CD8-positive, alpha-beta T cell (primary cell): ENCODE measurements at places on chromosomes 6 and 20.

DNA sequence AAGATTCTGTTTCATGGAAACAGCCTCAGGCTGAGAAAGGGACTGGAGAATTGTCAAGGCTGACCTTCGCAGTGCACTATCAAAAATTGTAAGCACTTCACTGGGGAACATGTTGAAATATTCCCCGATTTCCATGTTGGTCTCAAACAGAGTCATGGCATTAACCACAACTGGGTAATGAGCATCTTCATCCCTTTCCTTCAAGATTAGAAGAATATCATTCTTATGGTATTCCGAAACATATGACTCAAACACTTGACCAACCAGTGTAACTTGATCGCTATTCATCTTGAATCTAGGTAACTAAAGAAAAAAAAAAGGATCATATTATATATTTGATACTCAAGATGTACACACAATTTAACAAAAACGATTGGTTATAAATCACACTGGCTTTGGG lies 3.5 kb downstream of the MCM9 start:
- DNase-seq, result no peak

DNA sequence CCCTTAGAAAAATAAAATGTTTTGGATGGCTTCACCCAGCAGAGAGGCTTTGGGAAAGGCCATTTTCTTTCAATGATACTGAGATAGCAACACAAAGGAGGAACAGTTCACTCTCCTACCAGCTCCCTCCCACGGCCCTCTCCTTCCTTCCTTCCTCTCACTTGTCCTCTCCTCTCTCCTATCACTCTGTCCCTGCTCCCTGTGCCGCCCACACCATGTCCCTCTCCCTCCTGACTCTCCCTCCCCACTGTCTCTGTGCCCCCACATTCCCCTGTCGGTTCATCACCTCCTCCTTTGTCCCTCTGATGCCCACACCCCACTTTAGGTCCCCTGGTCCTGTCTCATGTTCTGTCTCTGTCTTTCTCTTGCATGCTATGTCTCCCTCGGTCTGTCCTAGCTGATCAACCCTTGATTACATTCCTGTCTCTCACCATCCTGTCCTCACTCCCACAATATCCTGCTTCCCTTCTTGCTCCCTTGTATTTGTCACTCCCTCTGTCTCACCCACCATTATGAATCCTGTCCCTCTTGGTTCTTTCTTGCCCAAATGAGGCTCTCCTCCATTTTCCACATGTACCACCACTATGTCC lies 30.1 kb downstream of the ELMO2 start:
- DNase-seq, result no peak

- DNase-seq, result no peak
These were observed 8.4 kb upstream of the NUP153 start for GRCh38 chr6:17714879-17715851.

DNA sequence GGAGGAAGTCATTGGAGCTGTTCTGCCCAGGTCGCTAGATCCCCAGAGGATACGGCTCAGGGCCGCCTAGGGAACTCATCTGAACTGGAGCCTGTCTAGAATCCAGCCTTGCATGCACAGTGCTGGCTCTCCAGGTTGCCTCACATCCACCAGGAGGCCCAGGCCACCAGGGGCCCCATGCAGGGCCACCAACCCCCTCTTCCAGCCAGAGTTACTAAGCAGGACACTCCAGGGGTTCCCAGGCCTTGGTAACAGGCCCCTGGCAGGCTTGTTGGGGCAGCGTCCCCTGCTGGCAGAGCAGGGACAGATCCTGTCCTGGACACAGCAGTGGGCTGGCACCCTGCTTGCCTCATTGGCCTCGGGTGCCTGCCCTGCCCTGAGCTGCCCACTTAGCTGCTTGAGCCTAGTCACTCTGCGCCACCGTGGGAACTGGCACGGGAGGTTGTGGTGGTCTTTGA lies 35.3 kb downstream of the EFCAB8 start:
- peak; percentile 10 for DNase-seq

GRCh38 chr6:21769405-21769861 lies 175.9 kb downstream of the SOX4 start:
- no peak for DNase-seq

DNA sequence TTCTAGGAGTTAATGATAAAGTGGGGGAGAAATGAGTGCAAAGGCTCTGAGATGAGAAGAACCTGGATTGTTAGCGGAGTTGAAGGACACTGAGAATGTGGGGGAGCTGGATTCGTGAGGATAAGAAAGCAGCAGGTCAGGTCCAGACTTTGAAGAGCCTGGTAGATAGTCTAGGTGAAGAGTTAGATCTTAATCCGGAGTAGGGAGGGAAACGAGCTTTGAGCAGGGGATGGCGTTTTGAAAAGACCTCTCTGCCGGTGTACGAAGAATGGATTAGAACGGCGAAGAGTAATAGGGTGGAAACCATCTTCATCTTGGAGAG lies 487 bp upstream of the PHF20 start:
- DNase-seq, result no peak

GRCh38 chr6:27866357-27867050 lies 45.7 kb downstream of the OR2B2 start:
- DNase-seq, result peak; percentile 43

GRCh38 chr20:33901132-33901523 lies 90.0 kb downstream of the CHMP4B start:
- no peak for DNase-seq

GRCh38 chr6:129980821-129981220 lies 37.6 kb upstream of the L3MBTL3 start:
- DNase-seq, result no peak

- DNase-seq, result no peak
These were observed 75.0 kb upstream of the SULF2 start for GRCh38 chr20:47860049-47860830.

DNA sequence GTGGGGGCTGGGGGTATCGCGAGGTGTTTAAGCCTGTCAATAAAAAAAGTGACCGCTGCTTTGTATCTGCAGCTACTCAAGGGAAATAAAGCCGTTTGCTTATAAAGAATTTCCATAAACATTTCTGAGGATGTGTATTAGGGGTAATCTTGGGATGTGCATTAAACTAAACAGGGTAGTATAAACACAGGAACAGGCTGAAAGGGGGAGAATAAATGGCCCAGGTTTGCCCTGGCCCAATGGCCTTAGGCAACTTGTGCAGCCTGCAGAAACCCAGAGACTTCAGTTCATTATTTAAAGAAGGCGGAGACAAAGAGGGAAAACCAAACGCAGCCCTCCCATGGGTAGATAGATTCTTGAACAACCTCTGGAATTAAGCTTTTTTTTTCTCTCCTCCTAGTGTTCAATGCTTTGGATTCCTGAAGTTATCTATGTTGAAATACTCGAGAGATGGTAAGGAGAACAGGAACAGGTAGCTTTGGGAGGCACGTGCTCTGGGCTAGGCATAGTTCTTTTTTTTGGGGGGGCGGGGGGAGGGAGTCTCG lies 35.6 kb upstream of the SALL4 start:
- DNase-seq, result no peak

DNA sequence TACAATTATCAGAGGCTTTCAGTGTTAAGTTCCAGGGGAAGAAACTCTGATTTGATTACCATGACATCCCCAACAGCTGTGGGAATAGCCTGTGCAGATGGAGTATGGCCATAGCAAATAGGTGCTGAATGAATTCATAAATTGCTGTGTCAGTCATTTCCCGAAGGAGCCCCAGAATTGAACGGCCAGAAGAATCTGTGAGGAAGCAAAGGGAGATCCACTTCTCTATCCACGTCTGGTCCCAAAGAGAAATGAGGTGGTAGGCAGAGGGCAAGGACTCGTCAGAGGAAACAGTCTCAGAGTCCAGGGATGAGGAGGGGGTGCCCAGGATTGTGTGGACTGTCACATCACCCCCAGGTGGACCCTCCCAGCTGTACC lies 3.1 kb upstream of the TAF8 start:
- no peak for DNase-seq

- no peak for DNase-seq
These were observed 535.4 kb downstream of the HACE1 start for GRCh38 chr6:104324301-104324700.

DNA sequence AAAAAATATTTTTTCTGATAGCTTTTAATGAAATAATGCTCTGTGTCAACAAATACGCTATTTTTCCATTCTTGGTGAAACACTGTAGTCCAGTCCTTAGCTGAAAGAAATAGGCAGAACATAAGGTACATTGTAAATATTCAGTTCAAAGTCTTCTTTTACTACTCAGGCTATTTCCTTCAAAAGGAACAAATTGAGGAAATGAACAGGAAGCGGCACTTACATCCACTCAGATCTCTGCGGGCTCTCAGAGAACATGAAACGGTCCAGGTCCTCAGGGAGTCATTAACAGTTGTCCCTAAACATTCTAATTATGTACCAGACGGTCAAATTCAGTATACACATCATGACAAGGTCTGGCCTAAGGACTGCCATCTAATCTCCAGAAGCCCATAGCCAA lies 212.6 kb downstream of the KIF16B start:
- DNase-seq, result no peak

DNA sequence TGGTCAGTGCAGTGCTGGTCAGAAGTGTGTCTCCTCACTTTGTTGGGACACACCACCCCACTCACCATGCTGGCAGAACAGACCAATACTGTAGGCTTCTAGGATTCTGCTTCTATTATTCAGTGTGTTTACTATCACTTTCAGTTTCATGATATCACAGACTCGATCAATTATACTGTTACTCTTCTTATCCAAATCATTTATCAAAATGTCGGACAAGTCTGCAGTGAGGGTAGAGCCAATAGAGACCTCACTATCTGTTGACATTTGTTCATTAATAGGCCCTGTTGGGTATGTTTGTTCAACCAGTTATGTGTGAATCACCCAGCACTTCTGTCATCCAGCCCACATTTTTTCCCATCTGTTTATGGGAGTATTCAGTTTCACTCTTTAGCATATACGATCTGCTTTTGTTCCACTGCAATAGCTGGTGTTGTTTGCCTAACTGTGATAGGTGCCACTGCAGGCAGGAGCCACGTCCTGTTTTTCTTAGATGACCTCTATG lies 140.1 kb downstream of the NRN1 start:
- DNase-seq, result peak; percentile 54

DNA sequence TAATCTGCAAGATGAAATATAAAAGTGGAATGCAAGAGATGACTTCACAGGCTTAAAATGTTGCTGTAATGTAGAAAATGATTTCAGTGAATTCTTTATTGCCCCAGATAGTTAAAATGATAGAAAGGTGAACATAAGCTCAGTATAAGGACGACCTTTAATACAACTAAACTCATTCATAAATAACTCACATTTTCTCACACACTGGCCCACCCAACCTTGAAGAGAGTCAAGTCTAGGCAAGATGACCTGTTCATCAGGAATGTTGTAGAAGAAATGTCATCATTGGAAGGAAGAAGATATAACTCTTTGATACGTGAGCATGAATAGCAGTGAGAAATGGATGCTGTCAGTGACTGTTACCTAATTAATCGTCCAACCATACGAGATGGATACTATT lies 111.1 kb upstream of the SASH1 start:
- no peak for DNase-seq

DNA sequence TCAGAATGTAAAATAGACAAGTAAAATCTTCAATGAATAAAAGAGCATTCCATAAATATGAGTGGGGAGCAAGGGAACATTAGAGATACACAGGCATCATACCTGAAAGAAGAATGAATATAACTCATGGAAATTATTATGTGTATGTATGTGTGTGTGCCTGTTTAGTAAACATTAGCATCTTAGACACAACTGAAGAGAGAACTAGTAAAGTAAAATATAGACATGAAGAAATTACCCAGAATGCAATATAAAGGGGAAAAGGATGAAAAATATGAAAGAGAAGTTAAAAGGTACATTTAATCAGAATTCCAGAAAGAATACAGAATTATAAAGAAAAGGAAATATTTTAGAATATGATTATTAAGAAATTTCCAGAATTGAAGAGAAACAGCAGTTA lies 264.3 kb downstream of the KCNQ5 start:
- DNase-seq, result no peak

- DNase-seq, result no peak
These were observed 25.8 kb upstream of the FBXL4 start for GRCh38 chr6:98973571-98973970.

GRCh38 chr6:102641426-102641825 lies 1247.9 kb downstream of the GRIK2 start:
- DNase-seq, result no peak

DNA sequence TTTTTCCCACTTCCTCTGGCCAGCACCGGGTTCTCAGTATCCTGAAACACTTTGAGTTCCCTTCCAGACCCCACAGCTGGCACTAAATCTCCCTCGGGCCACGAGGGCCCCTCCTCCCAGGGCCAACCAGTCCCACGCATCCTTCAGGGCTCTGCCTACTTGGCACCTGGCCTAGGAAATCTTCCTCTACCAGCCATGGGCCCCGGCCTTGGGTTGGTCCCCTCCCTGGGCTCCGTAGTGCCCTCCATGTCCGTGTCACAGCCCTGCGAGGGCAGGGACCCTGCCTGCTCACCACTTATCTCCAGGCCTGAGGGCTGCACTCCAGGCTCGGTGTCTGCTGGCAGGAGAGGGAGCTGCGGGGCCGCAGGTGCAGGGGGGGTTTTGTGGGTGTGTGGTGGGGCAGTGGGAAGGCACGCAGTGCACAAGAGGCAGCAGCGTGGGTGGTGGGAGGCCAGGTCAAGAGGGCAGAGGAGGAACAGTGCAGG lies 48.8 kb upstream of the CDH22 start:
- DNase-seq, result no peak

DNA sequence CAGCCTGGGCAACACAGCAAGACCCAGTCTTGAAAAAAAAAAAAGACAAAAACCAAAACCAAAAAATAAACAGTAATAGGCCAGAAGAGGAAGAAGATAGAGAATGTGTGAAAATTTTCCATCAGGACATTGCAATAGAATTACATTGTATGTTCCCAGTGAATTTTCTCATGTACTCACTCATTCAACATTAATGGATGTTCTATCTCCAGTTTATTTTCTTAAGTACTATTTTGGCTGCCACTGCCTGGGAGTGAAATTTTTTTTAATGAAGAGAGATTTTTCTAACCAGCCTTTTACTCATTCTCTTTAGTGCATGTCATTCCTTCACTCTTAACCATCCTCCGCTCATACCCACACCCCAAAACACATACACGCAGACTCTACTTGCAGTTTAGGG lies 282.8 kb downstream of the ALDH8A1 start:
- no peak for DNase-seq

DNA sequence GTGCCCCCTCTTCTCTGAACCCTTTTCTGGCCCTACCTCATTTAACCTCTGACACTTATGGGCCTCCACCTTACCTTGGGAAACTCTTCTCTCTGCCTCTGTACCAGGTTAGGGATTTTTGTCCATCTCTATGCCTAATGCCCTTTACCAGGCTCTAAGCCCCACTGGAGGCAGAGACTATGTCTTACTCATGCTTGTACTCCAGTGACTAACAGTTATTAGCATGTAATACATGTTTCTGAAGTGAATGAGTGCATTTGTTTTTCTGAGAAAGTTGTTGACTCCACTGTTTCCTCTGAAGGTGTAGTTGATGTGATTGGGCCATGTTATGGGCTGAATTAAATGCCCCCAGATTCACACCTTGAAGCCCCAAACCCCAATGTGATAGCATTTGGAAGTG lies 234.3 kb downstream of the PACRG start:
- no peak for DNase-seq

GRCh38 chr6:118171852-118172251 lies 264.8 kb downstream of the SLC35F1 start:
- DNase-seq, result no peak
